AML-193 (cell line): ENCODE measurements at places on chromosomes 12 and 14.
A peak's percentile ranks its signal among the peaks of the same experiment; 100 is the strongest.

DNA sequence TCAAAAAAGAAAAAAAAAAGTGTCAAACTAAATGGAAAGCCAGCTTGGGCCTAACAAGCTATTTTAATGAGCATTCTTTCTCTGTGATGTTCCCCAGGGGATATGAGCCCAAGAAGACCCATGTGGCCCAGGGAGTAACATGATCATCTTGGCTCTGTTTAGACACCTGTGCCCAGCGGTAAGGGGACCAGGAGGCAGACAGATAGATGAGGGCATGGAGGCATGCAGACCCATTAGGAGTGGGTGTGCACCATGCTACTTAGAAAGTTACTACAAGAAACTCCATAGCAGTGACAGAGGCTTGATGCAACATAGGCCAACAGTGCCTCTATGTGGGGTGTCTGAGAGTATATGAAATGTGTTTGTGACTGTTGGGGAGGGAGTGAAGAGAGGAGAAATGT lies 3.1 kb upstream of the CREBL2 start:
- no peak for DNase-seq

DNA sequence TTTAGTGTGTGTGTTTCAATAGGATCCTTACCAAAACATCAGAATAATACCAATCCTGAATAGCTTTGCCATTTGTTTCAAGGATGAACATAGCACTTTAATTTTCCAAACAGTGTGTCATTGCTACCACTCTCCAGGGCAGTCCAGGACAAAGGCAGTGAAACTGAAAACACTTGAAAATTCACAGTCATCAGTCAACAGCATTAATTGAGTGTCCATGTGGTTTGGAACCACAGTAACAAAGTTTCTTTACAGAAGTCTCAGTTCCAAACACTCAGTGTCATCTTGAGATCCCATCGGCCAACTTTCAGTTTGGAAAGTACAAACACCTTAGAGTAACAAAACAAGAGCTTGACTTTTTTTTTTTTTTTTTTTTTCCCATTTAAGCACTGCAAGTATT lies 228.4 kb upstream of the SOX5 start:
- no peak for DNase-seq

- DNase-seq: no peak
Observed at GRCh38 chr12:131831635-131832041, 3.4 kb downstream of the MMP17 start.

DNA sequence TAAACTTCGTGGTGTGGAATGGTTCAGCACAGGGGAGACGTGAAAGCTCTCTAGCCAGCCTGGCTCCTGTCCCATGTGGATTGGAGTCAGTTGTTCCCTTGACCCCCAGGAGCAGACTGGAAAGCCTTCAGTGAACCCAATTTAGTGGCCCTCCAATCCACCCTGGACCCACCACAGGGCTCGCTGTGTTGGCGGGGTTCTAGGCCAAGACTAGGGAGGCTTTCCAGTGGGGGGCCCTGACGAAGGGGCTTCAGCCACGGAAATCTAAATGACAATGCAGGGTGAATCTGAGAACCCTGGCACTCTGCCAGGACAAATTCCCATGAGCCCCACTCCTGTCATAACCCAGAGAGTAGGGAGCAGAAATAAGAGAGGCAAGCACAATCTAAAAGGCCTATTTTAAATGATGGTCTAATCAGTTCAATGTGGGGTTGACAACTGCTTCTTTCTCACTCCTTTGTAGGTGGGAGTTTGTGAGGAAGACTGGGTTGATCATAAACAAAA lies 110.8 kb downstream of the SLC35F4 start:
- no peak for DNase-seq

DNA sequence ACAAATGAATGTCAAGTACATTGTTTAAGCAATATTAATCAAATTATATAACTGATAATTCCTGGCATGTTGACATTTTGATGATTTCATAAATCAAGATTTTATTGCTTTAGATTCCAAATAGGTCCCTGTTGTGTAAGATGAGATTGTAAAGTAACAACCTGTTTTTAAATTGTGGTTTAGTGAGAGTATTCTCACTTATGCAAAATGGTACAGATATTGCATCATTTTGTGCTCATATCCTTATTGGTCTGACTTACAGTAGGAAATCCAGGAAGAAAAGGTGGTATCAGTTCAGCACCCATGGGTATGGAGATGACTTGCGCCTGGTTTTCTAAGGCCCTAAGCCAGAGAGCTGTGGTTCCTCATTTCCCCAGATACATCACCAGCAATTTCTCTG lies 165.5 kb downstream of the KIF21A start:
- no peak for DNase-seq

GRCh38 chr12:1926251-1926657 lies 7.8 kb upstream of the CACNA2D4 start:
- no peak for DNase-seq

DNA sequence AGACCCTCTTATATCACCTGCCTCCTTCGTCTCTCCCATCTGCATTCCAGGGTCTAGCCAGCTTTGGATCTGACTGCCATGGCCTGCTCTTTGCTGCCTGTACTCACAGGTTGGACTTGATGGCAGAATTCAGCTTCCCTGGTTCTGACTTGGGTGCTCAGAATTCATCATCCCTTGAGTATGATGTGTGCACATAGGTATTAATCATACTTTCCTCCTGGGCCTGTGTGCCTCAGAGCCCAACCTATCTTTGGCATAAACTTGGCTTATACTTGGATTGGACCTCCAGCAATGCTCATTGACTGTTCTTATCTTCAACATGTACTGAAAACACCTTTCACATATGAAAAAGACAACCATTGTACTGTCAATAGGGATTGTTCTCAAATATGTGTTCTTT lies 70.7 kb upstream of the LMNTD1 start:
- DNase-seq: no peak

DNA sequence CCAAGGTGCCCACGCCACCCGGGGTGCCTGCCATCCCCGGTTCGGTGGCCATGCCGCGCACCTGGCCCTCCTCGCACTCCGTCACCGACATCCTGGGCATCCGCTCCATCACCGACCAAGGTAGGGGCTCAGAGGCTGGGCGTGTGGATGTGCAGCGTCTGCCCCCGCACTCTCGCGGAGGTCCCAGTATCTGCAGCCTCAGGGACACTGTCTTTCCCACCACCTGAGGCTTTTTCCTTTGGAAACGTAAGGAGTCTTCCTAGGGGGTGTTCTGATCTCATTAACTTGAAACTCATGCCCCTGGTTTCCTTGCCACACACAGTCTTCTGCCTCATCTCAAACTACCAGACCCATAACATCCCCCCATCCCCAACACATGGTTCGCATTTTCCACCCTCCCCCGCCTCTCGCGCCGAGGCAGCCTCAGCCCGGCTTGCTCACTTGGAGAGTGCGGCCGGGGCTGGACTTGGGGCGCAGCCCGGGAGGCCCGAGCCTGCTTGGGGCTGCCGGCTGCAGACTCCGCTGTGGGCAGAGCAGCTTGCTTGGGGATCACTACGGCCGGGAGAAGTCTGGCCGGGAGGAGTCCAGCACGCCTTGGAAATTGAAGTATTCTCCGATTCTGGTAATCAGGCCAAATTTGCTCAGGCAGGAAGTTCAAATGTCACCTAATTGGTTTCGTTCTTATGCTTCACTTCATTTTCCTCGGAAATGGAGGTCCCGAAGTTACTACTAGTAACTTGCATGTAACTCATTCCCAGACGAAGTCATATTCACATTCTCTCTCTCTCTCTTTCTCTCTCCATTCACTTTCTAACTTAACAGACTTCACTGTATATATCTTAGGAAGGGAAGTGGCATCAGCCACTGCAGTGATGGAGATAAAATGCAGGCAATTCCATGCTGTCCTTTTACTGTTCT lies 2.0 kb downstream of the PAX9 start:
- no peak for DNase-seq

- peak; percentile 80 for DNase-seq
Observed at GRCh38 chr12:7542813-7543212, 39.2 kb upstream of the CD163 start.

DNA sequence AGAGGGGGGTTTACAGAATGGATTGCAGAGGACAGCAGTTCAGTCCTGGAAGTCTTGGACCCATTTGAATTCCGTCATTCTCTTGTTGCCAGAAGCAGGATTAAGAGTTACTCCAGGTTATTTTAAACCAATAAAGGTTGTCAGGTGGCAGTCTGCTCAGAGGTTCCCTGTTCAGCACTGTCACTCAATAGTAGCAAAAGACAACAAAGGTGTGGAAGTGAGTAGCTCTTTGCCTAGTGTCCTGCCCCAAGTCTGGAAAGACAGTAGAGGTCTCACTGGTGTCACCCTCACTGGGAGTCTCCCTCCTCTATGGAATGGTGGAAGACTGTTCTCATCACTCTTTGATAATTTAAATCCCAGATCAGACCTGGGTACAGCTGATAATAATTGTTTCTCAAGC lies 73.4 kb upstream of the PLEKHG3 start:
- DNase-seq: no peak

DNA sequence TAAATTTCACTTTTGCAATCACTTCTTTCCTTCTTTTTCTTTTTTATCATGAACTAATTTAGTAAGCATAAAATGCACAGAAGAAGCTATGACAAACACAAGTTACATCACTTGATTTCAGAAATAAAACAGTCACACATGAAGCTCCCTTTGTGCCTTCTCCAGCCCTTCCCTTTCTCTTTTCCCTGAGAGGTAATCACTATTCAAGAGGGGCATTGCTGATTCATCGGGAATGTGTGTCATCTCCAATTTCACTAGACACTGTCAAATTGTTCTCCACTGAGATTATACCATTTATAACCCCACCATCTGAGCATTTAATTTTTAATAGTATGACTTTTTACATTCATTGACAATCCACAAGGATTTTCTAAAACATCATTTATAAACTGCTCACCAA lies 91.6 kb upstream of the PTPRQ start:
- no peak for DNase-seq

DNA sequence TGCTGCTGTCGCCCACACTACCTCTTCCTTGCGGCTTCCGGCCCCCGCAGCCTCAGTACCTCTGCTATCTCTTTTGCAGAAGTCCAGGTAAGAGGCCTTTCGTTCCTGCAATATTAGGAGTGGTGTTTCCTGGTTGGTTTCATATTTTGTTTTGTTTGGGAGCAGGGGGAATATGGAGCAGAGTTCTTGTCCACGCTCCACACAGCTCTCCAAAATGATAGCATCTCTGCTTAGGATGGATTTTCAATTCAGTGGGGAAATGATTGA lies 768 bp downstream of the OXA1L start:
- DNase-seq: no peak

GRCh38 chr12:105335856-105336255 lies 5.4 kb downstream of the C12orf75 start:
- DNase-seq: no peak
